ENCODE measurements at places on chromosomes 12 and 14.

DNA sequence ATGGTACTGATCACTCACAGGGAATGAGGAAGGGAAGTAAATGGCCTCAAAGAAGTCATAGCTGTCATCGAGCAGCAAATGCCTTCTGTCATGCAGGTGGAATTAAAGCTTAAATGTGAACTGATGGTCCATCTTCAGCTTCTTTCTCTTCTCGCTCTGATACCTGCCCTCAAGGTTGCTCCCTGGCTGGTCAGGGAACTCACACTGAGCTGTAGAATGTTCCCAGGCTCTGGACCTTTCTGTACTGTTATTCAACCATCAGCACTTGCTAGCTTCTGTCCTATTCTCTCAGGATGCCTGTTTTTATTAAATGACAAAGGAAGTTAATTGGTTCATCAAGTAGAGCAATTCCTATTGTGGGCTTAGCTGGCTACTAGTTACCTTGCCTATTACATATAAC, 463.8 kb downstream of the APAF1 start:
- no peaks in the 10 kb centered on the region for H3K4me1 ChIP-seq
- H3K27ac ChIP-seq = no peak overlapping the region
- no peak for DNase-seq
- no peaks in the 10 kb centered on the region for H3K27me3 ChIP-seq
- H3K4me3 ChIP-seq = no peak overlapping the region

GRCh38 chr12:9214534-9214933, 6.3 kb upstream of the PZP start:
- no peaks in the 10 kb centered on the region for H3K4me1 ChIP-seq
- no peak for DNase-seq
- no peaks in the 10 kb centered on the region for H3K27me3 ChIP-seq
- no peak overlapping the region for H3K27ac ChIP-seq

DNA sequence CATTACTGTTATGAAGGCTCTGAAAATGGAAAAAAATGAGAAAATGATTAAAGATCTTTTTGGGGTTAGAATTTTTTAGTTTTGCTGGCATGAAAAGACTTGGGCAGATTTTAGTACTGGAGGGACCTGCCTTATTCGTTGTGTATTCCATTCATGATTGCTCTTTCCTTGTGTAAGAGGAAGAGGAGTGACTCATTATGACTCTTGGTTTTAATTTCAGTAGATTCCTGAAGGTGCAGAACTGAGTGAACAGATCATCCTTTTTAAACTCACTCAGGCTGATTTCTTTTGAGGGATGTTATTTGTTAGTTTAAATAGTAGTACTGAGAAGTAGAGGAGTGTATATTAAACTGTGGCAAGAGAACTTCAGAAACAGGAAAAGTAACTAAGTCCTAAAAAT, 41.6 kb downstream of the AKAP6 start:
- no peak overlapping the region for H3K27ac ChIP-seq
- H3K4me1 ChIP-seq = peaks cover 4% of the 10 kb centered on the region
- H3K27me3 ChIP-seq = no peaks in the 10 kb centered on the region
- DNase-seq = peak; percentile 79
- H3K36me3 ChIP-seq = no peaks in the 10 kb centered on the region

DNA sequence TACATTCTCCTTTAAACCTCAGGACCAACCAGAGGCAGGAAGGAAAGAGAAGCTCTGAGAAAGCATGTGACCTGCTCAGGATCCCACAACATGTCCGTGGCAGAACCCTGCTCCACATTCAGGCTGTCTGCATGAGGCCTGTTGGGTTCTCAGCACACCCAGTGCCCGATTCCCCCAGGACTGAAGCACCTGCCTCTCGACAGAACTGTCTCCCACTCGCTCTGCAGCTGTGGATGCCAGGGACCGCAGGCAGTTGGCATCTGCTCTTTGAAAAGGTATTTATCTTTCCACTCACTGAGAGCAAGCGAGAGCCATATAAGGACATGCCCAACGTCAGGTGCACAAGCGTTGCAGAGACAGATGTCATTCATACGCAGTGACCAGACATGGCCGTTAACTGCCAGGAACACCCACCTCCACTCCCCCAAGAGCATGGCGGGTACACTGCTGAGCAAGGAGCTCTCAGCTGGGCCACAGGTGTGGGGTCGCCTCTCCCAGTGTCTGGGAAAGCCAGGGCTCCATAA, 18.9 kb downstream of the PITPNM2 start:
- peaks cover 16% of the 10 kb centered on the region for H3K4me1 ChIP-seq
- no peak overlapping the region for H3K4me3 ChIP-seq
- no peaks in the 10 kb centered on the region for H3K36me3 ChIP-seq
- H3K27ac ChIP-seq = no peak overlapping the region
- no peak for DNase-seq

DNA sequence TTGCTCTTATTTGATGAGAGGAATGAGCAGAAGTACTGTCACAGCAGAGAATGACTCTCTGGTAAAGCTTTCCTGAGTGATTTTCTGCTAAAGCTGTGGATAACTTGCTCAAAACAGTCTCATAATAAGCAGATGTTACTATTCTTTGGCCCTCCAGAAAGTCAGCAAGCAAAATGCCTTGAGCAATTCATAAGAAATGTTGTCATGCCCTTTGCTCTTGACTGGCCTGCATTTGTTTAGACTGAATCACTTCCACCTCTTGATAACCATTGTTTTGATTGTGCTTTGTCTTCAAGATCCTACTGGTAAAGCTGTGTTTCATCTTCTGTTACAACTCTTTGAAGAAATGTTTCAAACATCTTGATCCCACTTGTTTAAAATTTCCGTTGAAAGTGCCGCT, 457.9 kb upstream of the FOXG1 start:
- H3K4me1 ChIP-seq = no peaks in the 10 kb centered on the region
- DNase-seq = no peak
- H3K36me3 ChIP-seq = no peaks in the 10 kb centered on the region
- no peak overlapping the region for H3K4me3 ChIP-seq

- DNase-seq = no peak
- no peaks in the 10 kb centered on the region for H3K4me1 ChIP-seq
- H3K27me3 ChIP-seq = no peaks in the 10 kb centered on the region
- no peak overlapping the region for H3K27ac ChIP-seq
- no peaks in the 10 kb centered on the region for H3K36me3 ChIP-seq
Measured at GRCh38 chr12:130552483-130552996, 163.6 kb downstream of the RIMBP2 start.
